Coronary artery (tissue), 2 donors: ENCODE measurements at places on chromosomes 7 and 10.

DNA sequence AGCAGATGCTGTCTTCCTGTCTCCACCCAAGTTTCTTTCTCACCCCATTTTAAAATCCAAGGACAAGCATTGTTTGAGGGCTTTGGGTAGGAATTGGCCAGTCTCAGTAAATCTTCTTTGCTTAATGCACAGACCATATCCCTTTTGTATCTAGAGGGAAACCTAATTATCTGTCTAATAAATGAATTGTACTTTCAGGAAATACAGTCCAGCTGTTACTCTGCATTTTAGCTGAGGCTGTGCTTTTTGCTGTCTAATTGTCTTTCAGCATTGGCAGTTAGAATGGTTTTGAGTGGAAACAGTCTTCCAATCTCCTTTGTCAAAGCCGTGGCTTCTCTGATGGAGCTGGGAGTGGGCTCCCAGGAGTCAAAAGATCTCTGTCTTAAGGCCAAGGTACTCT lies 388.2 kb downstream of the SORCS3 start:
- DNase-seq, result no peak

DNA sequence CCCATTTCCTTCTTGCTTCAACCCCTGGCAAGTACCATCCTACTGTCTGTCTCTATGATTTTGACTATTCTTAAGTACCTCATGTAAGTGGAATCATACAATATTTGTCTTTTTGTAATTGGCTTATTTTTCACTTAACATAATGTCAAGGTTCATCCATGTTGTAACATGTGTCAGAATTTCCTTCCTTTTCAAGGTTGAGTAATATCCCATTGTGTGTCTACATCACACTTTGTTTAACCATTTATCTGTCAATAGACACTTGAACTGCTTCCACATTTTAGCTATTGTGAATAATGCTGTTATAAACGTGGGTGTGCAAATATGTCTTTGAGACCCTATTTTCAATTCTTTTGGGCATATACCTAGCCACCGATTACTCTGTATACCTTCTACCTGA lies 14.0 kb upstream of the CDK14 start:
- DNase-seq, result no peak

DNA sequence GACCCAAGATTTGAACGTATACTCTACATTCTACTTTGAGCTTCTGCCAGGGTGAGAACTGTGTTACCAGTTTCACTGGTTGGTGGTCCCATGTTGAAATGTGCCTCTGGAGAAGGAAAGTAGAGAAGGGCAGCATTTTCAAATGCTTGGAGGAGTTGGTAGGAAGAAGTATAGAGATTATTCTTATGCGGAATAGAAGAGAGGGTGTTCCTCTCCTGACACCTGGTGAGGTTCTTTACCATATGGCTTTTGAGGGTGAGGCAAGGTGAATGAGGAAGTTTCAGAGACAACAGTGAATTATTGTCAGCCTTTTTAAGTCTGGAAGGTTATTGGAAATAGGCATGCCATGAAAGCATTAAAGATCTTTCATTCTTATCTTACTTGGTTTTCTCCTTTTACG lies 34.3 kb downstream of the R3HCC1L start:
- DNase-seq, result no peak

- DNase-seq, result no peak
These were observed 292.1 kb downstream of the BAMBI start for GRCh38 chr10:28969413-28969812.
